Activated T-helper 9 cell treated with anti-CD3 and anti-CD28 coated beads, Interleukin-2, amount 50 U/mL, for 16 hours (primary cell): ENCODE measurements at places on chromosomes 4 and X.

- no peak for DNase-seq
Measured at GRCh38 chr4:182695842-182696241, 221.3 kb downstream of the DCTD start.

DNA sequence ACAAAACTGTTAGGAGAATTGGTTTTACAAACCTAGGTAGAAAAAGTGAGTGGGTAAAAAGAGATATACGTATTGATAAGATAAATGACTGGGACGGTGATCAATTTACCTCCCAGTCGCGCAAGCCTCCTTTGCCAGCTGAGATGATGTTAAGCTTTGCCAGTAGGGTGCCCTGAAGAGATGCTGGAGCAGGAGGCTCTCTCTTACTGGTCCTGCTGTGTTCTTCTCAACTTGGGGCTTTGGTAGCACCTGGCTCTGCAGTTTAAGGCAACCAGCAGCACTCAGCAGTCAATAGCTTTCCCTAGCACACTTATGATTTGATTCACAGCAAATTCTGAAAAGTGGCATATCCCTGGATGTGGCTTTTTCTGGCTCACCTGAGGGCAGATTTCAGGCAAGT, 1461.7 kb downstream of the ADGRL3 start:
- no peak for DNase-seq

DNA sequence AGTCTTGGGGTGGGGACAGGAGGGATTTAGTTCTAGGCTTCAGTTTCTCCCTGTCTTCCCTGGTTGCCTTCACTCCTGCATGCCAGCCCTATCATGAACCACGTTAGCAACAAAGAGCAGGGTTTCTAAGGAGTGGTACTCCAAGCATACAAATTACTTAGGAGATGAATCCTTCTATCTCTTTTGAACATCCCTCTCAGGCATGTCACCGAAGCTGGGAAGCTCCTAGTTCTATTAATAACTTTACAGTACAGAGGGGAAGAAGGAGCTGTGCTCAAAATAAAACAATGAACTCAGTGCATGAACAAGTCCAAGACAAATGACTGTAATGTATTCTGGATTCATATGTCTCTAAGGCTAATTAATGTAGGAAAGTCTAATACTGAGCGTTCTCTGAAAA, 450.6 kb upstream of the RASGEF1B start:
- DNase-seq = no peak

DNA sequence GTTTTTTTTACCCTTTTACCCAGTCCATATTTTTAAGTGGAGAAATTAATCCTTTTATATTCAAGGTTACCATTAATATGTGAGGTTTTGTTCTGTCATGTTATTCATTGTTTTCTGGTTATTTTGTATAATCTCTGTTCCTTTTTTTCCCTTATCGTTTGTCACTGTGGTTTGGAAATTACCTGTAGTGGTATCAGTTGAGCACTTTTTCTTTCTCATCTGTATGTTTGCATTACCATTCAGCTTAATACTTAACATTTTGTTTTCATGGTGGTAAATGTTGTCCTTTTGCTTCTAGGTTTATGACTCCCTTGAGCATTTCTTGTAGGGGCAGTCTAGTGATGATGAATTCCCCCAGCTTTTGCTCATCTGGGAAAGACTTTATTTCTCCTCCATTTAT, 6.6 kb downstream of the ETDC start:
- no peak for DNase-seq

DNA sequence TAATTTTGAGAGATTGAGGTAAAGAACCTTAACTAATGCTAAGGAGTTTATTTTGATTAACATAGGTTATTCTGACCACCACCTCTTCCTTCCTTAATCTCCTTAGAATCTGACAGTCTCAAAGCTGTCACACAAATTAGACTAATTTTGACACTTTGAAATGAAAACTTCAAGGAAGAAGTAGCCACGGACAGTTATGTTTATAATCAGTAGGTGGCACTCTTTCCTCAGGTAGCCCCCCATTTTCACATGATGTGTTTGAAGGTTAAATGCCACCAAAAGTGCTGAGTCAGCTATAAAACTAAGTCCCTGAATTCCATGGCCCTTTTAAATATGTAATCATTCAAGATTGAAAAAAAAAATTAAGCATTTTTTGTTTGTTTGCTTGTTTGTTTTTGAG, 22.4 kb downstream of the TMEM33 start:
- no peak for DNase-seq

GRCh38 chr4:20284990-20285389, 33.3 kb downstream of the SLIT2 start:
- DNase-seq = no peak

DNA sequence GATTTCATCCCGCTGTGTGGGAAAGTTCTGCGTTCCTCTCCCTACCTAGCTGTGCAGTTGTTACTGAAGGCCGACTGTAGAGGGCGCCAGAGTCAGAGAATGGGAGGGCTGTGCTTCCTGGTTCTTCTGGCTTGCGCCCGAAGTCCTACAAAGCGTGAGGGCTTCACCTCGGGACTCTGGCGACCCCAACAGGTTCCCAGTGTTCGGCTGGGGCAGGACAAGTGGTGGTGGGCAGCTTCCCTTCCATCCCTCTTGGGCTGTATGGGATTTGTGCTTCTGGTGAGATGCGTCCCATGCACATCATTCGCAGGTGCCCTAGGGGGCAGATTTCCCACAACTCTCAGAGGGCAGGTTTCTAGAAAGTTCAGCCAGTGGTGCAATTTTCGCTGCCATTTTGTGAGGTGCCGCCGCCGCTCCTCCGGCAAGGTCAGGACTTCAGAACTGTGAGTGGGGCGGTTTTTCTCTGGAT, 27.3 kb downstream of the CT45A1 start:
- no peak for DNase-seq

DNA sequence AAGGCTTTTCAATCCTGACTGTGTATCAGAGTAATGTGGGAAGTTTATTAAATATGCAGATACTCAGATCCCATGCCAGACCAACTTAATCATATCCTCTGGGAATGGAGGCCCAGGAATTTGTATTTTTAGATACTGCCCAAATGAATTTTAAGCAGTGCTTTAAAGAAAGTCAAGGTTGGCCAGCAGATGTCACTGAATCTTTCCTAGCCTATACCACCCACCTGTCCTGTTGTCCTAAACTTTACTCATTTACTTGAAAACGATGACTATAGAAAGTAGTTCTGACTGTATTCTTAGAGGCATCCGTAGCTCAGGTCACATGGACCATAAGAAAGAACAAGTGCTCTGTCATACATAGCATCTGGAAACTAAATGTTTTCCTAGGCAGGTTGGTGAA, 79.9 kb downstream of the AMOT start:
- no peak for DNase-seq

DNA sequence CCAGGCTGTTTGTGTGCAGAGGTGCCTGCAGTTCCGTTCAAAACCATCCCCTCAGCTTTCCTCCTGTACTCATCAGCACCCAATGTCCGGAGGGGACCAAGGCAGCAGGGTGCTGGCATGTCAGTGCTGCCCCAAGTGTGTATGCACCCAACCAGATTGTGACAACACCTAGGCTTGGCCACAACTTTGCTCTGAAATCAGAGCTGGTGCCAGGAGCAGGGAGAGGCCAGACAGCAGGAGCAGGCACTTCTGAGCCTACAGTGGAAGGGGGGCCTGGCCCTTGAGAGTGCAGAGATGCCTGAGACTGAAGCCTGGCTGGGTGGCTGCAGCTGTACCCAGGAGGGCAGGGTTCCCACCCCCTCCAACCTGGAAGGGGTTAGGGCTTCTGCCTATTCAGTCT, 56.5 kb upstream of the RASGEF1B start:
- DNase-seq = no peak

GRCh38 chr4:27594922-27595321, 734.3 kb downstream of the STIM2 start:
- DNase-seq = no peak

DNA sequence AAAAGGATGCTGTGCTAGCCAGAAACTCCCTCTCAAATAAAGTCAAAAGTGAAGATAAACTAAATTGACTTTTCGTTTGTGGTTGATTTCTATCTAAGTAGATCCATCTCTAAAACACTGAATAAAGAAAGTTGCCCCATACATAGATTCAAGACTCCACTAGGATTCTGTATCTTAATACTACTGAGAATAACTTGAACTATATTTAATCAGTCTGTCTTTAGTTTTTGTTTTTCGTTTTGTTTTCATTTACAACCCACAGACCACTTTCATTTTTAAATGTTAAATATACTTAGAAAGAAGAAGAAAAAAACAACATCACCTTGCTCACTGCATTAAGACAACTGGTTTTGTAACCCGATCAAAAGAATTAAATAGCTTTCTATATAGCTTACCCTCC, 655.0 kb downstream of the RPA4 start:
- no peak for DNase-seq

GRCh38 chrX:65195621-65196020, 219.4 kb upstream of the ZC4H2 start:
- no peak for DNase-seq

GRCh38 chrX:15877380-15877779, 22.8 kb upstream of the AP1S2 start:
- no peak for DNase-seq

GRCh38 chrX:116232833-116233232, 62.3 kb downstream of the AGTR2 start:
- no peak for DNase-seq

- no peak for DNase-seq
Measured at GRCh38 chr4:87783781-87784180, 15.6 kb upstream of the IBSP start.

DNA sequence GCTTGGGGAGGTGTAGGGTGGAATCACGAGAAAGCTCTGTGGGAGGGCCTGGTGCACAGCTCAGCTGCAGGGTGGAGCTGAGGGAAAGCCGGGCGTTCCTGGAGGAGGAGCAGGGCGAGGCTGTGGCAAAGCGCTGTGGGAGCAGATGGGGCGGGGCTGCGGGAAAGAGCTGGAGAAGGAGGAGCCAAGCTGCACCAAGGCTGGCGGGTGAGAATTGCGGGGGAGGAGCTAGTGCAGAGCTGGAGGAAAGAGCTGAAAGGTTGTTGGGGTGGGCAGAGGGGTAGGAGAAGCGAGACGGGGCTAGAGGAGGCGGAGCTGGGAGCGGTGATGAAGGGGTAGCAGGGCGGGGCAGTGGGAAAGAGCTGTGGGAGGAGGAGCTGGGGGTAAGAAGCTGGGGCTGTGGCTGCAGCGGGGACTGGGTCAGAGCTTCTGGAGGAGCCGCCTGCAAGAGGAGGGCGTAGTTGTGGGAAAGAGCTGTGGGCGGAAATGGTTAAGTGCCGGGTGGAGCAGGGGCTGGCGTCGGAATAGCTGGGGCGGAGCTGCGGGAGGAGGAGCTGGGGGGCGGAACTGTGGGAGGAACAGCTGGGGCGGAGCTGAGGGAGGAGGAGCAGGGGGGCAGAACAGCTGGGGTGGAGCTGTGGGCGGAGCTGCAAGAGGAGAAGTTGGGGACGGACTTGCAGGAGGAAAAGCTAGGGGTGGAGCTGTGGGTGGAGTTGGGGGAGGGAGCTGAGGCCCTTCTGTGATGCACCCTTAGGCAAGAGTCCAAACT, 1.8 kb upstream of the EOLA2 start:
- peak; percentile 79 for DNase-seq

DNA sequence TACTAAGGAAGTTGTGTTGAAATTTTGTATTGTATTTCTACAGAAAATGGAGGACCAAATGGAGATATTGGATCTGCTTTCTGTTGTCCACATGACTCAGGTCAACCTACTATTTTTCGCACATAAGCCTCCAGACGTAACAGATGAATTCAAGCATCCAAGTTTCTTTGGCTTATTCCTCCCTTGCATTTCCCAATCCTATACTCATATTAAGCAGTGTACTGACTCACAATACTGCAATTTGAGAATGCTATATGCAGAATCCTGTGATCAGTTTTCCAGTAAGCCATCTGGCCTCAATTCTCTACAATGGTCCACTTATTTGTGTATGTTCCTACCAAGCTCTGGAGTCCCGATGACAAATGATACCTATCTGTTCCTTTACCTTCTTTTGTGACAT, 75.7 kb downstream of the ASB9 start:
- DNase-seq = no peak

- no peak for DNase-seq
Measured at GRCh38 chr4:5784960-5785611, 74.1 kb downstream of the EVC start.

DNA sequence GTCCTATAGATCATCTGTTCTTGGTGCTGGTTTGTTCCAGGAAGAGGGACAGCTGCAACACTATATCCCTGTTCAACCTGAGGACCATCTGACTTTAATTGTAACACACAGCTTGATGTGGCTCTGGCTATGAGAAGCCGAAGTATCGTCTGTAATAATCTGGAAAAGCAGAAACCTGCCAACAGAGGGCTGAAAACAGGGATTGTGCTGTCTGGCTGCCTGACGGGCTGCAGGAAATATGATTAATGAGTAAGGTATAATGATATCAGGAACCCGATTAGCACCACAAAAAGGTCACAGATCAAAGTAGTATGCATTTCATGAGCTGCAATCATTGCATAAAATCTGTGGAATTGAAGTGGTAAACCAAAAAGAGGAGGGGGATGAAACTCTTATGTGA, 170.4 kb upstream of the MAB21L2 start:
- DNase-seq = no peak

DNA sequence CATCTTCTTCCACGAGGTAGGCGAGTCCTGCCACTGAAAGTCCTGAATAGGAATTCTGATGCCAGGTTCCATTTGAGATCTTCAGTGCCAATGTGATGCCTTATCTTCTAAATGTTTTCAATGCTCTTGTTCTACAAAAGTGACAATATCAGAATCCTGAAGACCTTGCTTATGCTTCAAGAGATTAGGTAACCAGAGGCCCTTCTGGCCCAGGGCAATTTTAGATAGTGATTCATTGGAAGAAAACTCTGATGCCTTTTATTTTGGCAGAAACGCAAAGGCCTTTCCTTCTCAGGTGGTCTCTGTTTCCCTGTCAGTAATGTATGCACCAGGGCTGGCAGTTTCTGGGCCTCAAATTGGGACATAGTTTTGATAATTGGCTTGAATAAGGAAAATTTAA, 144.8 kb downstream of the CEP135 start:
- DNase-seq = no peak

GRCh38 chr4:182770259-182770995, 146.8 kb downstream of the DCTD start:
- DNase-seq = no peak

DNA sequence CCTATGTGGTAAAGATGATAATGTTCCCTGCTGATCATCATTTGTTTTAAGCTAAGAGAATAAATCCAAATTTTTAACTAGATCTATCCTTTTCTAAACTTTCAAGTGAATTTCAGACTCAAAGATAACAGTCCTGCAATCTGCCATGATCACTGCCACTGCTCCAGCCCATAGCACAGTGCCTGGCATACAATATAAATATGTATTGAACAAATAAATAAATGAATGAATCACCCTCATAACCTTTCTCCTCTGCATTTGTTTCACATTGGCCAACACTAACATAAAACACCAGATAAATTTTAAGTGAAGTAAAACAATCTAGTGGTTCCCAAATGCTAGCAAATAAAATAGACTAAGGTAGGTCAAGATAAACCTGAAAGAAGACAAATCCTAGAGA, 439.0 kb downstream of the GPM6A start:
- DNase-seq = no peak

GRCh38 chr4:168541266-168541953, 44.6 kb downstream of the PALLD start:
- DNase-seq = no peak

DNA sequence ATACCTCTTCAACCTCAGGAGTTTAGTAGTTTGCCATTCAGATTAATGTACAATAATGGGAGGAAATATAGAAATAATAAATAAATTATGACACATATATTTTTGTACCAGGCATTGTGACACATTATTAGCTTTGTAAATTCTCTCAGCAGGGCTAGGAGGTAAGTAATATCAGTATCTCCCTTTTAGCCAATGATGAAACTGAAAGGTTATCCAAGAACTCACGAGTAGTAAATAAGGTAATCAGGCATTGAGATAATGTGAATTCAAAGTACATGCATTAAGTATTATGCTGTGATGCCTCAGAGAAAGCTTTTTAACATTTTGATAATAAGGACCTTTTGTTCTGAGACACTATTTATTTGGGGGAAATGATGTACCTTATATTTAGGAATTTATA, 5.3 kb upstream of the ARAP2 start:
- DNase-seq = no peak
